Nephron progenitor cell (in vitro differentiated cells): ENCODE measurements at places on chromosomes 6 and 20.

- no peak for DNase-seq
Measured at GRCh38 chr6:54248994-54249393, 59.2 kb upstream of the TINAG start.

DNA sequence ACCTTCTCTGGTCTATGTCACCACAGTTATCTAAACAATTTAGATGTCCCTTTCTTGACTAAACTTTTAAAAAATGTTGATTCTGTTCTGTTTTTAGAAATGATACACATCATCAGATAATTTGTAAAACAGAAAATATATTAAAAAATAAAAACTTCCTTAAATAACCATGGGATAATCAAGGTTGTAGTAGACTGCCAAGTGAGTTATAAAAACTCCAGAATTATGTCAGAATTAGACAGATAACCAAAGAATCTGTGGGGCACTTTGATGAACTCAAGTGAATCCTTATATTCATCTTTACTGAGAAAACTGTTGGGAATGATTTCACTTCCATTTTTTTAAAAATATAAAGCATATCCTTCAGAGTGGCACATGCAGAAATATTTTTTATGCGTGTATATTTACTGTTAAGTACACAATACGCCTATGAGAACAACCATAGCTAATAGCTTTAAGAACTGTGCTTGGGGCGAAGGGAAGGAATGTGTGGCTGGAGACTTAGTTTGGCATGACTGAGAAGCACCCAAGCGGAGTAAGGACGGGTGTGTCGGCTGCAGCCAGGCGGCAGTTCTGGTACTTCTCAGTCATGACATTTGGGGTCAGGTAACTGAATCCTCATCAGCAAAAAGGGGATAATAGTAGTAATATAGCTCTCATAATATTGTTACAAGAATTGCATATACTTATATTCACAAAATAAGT, 604.7 kb upstream of the CITED2 start:
- peak; percentile 56 for DNase-seq

DNA sequence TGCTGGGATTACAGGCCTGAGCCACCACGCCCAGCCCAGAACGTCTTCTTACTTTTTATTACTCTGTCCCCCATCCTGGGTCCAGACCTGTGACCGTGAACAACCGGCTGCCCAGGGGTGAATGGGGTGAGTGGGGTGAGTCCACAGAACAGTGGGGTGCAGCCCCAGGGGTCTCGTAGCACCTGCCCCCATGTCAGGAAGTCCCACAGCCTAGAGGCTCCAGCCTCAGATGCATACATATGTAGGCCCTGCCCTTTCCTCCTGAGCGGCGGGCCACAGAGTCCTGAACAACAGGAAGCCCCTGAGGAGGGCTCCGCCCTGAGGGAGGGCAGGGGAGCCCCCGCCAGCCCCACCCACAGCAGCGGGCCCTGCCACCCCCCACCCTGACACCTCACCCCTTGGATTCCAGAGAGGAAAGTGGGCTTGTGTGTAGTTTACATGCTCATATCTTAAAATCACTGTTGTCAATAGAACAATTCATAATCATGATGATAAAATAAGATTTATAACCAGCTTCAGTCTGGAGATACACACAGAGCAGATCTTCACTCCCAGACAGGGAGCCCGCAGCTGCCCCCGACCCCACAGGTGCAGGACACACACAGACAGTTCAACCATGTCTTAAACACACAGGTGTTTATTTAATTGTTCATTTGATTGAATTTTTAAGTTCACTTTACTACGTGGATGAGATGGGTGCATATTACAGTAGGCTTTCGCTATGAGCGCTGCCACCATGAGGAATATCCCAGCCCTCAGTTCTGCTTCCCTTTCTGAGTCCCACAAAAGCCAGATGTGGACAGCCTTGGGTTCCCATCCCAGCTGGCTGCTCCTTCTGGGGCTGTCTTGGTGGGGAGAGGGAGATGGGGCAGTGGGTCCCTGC, 12.4 kb upstream of the GMEB2 start:
- no peak for DNase-seq

DNA sequence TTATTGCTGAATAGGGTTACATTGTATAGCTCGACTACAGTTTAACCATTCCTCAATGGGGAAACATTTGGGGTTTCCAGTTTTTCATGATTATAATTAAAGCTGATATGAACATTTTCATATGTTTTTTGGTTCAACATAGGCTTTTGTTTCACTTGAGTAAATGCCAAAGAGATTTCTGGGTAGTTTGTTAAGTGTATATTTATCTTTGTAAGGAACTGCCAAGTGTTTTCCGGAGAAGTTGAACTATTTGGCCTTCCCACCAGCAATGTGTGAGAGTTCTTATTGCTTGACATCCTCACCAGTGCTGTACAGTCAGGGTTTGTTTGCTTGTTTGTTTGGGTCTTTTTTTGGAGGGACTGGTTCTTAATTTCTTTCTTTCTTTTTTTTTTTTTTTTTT, 83.7 kb upstream of the RALY start:
- DNase-seq = no peak

GRCh38 chr20:8118039-8118438, 14.0 kb upstream of the PLCB1 start:
- no peak for DNase-seq
